SK-N-SH treated with all-trans-retinoic acid at 6 μM for 48 hours (cell line): ENCODE measurements at places on chromosomes 2 and 18.

DNA sequence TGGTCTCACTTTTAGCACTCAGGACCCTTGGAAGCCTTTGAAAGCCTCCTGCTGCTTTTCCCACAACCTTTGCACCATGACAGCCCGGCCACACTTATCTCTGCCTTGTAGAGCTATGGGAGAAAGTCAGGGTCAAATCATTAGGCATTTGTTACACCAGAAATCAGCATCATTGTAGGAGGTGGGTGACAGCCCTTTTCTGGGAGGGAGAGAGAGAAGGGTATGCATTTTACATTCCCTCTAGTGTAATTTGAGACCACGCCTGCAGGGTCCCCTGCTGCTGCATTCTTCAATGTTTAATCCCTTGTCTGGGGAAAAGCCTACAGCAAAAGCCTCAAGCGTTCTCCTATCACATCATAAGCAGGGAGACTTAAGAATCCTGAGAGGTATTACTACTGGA, 766.8 kb upstream of the FAM98A start:
- ATAC-seq = no peak

DNA sequence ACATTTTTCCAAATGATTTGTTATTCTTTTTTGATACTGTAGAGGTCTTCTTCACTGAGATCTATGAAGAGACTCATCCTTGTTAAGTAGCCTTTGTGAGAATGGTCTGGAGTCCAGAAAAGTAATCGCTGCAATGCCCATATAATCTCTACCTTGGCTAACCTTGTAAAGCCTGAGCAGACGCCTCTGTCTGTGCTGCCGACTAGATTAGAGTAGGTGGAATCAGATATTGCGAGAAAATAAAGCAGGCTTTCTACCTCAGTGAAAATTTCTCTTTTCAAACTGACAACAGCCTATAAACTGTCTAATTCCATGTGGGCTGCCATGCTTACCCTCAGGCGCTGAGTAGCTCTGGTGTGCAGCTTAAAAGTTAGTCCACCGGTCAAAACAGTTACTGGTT, 17.5 kb upstream of the CERS6 start:
- ATAC-seq = no peak

GRCh38 chr2:25207078-25207545, 38.7 kb upstream of the POMC start:
- no peak for ATAC-seq

- ATAC-seq = no peak
Measured at GRCh38 chr2:232898592-232899543, 28.8 kb downstream of the SNORC start.

DNA sequence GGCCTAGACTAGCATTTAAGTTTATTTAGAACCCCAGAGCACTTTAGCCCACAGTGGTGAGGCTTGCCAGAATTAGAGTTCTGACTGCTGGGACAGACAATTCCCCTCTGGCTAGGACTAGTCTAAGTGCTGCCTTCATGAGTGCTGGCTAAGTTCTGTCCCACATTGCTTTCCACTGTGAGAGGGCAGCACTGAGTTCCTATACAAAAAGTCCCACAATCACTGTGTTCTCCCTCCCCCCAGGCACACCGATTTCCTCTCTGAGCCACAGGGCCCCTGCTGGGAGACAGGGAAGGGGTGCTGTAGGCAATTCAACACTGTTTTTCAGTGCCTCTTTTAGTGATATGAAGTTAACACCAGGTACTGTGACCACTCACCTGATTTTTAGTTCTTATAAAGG, 310.9 kb downstream of the DLGAP1 start:
- ATAC-seq = no peak

- ATAC-seq = no peak
Measured at GRCh38 chr2:23645230-23645808, 260.3 kb downstream of the KLHL29 start.
